Activated CD4-positive, CD25-positive, alpha-beta regulatory T cell treated with anti-CD3 and anti-CD28 coated beads, Interleukin-2, amount 50 U/mL, for 72 hours (primary cell): ENCODE measurements at places on chromosomes 16 and 17.

DNA sequence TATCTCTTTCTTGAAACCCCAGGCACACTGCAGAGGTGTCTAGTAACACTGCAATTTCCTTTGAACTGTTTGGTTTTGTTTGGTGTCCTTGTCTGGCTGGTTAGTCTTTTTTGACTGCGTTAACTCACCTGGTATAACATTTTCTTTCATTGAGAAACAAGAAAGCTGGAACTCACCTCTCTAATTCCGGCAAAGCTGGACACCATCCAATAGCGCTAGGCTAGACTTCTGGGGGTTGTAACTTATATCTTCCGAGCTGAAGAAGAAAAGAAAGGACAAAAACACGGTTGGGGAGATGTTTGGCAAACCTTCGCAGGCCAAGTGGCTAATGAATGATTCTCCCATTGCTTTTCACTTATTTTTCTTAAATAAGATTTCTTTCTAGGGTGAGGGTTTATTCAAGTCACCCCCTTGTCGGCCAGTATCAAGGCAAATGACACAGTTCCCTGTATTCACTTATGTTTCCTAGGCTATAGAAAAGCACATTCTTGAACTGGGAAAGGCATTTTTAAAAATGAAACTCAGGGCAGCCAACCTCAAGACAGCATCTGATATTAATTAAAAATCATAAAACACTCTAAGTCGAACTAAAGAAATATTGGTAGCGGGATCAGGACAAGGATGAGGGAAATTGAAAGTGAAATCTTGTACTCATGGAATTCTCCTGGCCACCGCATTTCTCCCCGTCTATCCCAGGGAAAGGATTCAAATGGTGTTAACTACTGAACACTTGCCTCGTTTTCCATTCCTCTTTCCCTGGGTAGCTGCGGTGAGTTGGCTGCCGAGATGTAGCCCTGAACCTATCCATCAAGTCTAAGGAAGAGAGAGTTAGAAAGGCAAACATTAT, 95.9 kb upstream of the ZFHX3 start:
- DNase-seq, result no peak

DNA sequence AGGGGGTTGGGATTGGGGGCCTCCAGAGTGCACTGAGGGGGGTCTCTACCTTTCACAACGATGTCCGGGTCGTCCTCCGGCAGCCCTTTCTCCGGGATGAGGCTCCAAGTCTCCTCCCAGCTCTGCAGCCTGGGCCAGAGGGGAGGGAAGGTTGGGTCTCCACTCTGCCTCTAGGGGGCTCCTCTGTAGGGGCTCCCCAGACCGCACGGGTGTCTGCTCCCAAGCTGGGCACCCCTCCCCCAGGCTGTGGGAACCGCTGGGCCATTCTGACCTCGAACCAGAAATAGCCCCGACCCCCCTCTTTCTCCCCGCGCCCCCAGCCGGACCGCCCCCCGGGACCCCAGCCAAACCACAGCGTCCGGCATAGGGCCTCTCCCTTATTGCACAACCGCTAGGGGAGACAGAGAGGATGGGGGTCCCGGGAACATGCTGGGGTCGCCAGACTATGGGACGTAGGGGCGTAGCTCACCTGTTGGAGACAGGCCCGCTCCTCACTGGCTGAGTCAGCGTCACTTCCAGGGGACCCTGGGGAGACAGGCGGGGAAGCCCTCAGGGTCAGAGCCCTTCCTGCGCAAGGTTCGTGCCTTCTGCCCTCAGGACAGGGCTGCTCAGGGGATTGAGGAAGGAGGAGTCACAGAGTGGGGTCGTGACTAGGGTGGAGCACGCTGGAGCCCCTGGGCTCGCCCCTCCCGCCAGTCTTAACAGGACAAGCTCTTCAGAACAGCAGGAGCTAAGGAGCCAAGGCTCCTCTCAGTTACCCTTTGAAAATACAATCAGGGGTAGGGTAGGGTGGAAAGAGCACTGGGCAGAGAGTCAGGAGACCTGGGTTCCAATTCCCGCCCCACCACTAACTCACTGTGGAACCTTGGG, 2.7 kb downstream of the PLEKHH3 start:
- DNase-seq, result no peak

- no peak for DNase-seq
Observed at GRCh38 chr17:31158746-31159377, 64.1 kb downstream of the NF1 start.

GRCh38 chr17:73141411-73141810, 23.4 kb upstream of the SSTR2 start:
- no peak for DNase-seq

DNA sequence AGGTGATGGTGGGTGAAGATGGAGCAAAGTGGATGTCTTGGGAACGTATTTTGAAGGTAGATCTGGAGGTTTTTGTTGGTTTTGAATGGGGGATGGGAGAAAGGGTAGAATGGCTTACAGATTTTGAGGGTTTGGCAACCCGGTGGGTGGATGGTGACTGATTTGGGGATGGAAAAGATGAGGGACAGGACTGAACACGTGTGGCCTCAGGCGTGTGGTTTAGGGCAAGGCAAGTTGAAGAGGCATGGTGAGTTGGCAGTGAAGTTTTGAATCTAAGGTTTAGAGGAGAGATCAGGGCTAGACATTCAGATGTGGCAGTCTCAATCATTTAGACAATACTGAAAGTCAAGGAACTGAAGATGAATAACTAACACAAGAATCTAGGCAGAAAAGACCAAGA, 5.0 kb upstream of the DCTPP1 start:
- DNase-seq, result no peak

DNA sequence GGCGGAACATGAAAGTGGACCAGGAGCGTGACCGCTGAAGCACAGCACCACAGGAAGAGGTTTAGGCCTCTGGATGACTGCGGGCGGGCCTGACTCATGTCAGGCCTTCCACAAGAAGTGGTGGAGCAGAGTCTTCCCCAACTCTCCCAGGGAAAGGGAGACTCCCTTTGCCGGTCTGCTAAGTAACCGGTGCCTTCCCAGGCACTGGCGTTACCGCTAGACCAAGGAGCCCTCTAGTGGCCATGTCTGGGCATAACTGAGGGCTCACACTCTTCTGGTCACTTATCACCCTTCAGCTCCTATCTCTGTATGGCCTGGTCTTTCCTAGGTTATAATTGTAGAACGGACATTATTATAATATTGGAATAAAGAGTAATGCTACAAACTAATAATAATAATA, 1931.9 kb downstream of the TP53TG3F start:
- DNase-seq, result no peak
